ENCODE measurements at places on chromosomes 11 and 22.

- no peak for DNase-seq
These were observed 726.9 kb upstream of the TENM4 start for GRCh38 chr11:80167766-80168165.

DNA sequence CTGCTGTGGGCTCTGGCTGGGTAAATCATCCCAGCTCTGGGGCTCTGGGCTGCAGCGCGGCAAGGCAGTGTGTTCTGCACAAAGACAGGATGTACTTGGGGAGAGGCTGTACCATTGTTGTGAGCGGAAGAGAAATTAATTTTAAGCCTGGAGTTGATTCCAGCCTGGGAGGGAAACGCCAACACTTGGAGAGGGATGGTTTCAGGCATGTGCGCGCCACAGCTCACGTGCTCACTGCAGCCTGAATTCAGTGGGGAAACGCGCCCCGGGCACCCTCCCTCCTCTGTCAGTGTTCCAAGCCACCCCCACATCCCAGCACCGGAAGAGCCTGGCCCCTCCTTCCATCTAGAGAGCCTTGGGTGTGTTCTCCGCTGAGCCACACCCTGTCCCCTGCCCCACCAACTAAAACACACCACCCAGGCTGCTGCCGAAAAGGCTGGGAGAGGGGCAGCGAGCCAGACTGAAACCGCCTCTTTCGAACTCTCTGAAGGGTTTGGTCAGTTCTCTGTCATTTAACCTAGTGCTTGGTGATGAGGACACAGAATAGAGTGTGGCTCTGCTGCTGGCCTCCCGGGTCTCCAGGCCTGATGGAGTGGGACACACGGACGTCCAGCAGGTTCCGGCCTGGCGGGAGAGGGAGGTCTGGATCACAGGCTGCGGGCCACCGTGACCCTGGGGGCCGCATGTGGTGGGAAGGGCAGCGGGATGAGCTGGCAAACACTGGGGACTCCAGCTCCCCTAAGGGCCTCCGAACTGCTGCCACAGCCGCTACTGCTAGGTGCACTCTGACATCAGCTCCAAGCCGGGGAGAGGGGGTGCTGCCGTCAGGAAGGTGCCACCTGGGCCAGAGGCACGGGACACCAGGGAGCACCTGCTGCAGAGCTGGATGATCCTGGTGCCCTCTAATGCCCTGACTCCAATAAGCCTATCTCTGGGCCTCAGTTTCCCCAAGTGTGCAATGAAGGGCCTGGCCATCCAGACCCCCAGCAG is 230.8 kb downstream of the CTTN start:
- no peak for DNase-seq

GRCh38 chr22:40009951-40010671 is 15.4 kb downstream of the FAM83F start:
- no peak for DNase-seq

DNA sequence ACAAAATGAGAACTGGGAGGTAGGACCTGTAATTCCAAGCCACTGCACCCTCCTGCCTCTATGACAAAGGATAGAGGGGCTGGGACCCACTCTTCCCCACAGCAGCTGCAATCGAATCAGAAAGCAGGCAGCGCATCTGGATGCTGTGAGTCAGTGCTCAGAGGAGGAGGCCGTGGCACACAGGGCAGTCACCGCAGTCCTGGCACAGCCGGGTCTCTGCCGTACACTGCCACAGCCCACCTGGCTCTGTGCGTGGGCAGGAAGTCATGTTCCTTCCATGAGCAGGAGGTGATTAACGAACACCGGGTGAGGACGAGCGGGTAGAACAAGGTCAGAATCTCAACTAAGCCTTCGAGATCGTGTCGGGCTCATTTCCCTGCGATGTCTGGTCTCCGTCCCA is 30.2 kb upstream of the PPFIA1 start:
- no peak for DNase-seq

DNA sequence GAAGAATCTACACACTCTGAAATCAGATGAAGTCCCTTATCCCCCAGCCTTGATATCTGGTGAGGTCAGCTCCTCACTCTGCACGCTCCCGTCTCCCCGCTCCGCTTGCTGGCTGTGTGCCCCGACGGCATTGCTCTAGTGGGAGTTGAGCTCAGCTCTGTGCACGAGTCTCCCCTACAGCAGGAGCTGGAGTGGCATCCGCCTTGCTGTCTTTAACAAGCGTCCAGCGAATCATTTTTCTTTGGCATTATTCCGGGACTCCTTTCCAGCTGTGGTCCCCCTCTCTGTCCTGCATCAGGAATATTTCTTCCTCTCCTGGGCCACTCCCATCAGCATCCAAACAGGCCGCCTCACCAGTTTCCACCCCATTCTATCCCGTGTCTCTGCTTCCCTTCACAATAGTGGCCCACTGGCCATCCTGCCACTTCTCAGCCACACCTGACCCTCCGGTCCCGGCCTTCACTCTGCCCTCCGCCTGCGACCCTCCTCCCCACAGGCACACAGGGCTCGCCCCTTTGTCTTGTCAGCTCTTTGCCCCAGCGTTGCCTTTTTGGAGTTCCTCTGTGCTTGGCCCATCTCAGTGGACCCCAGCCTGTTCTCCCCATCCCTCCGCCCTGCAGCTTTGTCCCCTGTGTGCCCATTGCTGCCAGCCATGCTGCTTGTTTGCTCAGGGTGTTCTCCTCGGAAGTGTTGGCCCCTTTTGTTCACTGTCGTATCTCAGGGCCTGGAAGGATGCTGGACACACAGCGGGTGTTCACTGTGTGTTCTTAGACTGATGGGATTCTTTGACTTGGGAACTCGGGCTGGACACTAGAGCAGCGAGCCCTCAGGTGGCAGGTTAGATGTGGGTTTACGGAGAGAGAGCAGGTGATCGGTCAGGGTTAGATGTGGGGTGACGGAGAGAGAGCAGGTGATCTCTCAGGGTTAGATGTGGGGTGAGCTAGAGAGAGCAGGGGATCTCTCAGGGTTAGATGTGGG is 441.8 kb downstream of the TBC1D22A start:
- DNase-seq: no peak

DNA sequence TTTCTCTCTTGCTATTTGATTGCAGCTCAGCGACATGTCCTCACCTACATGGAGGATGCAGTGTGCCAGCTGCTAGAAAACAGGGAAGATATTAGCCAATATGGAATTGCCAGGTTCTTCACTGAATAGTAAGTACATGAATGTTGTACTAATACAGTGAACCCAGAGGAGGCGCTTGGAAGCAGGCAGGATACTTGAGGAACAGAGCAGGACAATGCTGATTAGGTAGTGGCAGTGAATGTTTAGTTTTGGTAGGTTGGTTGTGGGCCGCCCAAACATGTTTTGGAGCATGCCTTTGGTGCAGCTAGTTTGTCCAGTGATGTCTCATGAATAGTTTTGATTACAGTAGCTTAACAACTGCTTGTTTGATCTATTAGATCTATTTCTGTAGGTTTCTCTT is 50.6 kb downstream of the CSTPP1 start:
- no peak for DNase-seq

DNA sequence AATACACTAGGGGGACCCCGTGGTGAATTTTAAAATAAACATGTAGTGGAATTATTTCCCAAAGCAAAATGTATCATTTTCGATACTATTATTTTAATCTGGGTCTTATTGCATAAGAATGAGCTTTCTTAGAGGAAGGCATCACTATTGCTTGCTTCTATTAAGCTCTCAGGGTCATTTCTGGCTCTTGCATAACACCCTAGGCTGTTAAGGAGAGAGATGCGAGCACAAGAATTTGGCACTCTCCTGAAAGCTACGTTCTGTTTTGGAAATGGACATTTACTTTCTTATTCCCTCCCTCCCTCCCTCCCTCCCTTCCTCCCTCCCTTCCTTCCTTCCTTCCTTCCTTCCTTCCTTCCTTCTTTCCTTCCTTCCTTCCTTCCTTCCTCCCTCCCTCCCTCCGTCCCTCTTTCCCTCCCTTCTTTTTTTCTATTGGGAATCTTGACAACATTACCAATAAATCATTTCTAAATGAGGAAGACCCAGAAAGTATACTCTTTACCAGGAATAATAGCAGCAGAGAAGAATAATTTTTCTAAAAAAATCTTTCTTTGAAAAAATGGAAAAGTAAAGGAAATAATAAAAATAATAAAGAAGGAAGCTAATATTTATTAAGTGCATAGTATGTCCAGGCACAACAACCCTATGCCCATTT is 83.6 kb upstream of the BDNF start:
- no peak for DNase-seq

DNA sequence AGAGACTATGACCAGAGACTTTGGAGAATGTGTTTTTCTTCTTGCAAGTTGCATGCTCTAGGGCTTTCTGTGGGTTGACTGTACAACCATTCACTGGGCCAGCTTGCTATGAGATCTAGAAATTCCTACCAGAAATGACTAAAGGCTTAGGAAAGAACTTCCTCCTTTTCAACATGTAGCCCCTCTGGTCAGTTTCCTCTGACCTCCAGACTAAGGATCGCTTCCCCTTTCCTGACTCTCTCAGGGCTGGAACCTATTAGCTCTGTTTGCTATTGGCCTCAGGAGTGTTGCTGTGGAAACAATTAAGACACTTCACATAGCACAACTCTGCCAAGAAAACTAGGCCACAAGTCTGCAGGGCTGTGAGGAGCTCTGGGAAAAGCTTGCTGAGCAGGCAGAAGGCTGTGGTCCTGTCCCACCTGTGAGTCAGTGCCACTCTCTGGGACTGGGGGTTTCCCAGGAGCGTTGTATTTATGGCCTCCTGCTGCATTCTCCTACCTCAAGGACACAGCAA is 10.7 kb downstream of the CRY2 start:
- DNase-seq: no peak

GRCh38 chr11:77370217-77370616 is 68.7 kb upstream of the GDPD4 start:
- DNase-seq: no peak

GRCh38 chr11:121630041-121630440 is 177.3 kb upstream of the SORL1-AS1 start:
- no peak for DNase-seq

- DNase-seq: no peak
These were observed 87.9 kb downstream of the AMBRA1 start for GRCh38 chr11:46505741-46506482.

- peak; percentile 47 for DNase-seq
These were observed 58.2 kb downstream of the ACER3 start for GRCh38 chr11:76918941-76919386.

GRCh38 chr11:27972522-27973170 is 135.3 kb downstream of the KIF18A start:
- DNase-seq: no peak

GRCh38 chr11:1735271-1735670 is 15.1 kb downstream of the IFITM10 start:
- DNase-seq: no peak

GRCh38 chr11:92332986-92333385 is 108.4 kb downstream of the FAT3 start:
- peak; percentile 13 for DNase-seq

GRCh38 chr11:68549789-68550484 is 89.4 kb downstream of the PPP6R3 start:
- DNase-seq: no peak

- DNase-seq: no peak
These were observed 89.5 kb upstream of the DDI1 start for GRCh38 chr11:103946793-103947545.

DNA sequence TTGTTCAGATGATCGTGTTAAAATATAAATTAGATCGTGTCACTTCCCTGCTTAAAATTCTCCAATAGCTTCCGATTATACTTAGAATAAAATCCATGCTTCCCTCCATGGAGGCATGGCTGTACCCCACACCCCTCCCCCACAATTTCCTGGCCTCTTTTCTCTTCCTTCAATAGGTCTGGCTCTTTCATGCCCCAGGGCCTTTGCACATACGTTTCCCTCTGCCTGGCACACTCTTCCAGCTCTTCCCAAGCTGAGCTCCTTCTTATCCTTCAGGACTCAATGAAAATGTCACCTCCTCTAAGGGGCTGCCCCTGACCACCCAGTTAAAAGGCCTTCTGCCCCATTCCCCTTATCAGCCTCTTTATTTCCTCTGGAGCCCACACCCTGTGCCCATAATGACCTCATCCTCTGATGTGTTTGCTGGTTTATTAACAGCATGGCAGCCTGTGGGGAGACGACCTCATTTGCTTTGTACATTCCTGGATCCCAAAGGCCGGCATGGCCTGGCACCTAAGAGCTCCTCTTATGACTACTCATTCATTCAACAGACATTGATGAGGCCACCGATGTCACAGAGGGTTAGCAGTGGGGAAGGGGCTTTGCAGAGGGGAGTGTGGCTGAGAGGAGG is 9.0 kb upstream of the FLRT1 start:
- no peak for DNase-seq

DNA sequence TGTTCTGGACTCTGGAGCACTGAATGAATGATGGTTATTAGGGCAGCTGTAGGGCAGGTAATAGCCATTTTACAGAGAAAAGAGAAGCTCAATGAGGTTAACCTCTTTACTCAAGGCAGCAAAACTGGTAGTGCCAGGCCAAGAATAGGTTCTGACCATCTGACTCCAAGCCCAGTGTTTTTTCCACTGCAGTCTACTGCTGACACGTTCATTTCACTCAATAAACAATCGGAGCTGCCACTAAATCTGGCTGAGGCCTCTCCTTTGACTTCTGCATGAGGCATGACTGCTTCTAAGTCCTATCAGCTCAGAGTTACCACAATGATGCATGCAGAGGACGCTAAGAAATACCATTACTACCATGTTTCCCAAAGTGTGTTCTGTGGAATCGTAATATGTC is 117.6 kb downstream of the ARL14EP start:
- DNase-seq: no peak

DNA sequence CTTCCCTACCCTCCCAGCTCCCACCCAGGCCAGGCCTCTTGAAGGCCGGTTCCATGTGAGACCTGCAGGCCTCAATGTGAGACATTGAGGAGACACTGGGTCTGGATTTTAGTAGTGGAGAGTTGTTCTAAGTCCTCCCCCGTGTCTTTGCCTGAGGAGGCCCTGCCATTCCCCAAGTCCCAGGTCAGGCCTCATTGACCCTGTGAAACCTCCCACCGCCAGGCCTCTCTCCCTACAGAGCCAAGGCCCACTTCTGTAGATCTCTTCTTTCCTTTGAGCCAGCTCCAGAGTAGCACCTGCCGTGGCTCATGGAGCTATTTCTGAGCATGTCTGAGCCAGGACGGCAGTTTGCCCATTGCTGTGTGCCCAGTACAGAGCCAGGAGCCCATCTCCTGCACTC is 1419.6 kb downstream of the TBC1D22A start:
- no peak for DNase-seq

DNA sequence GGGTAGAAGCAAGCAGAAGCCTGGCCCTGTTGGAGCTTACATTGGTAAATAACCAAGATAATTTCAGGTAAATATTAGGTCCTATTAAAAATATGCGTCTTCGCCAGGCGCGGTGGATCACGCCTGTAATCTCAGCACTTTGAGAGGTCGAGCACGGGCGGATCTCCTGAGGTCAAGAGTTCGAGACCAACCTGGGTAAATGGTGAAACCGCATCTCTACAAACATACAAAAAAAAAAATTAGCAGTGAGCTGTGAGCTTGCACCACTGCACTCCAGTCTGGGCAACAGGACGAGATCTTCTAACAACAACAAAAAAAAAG is 529 bp upstream of the SULT4A1 start:
- DNase-seq: no peak

GRCh38 chr11:118916842-118917388 is 8.8 kb downstream of the BCL9L start:
- no peak for DNase-seq
